ENCODE measurements at places on chromosomes 3 and 15. TPM values are rescaled to one million over a fixed set of nuclear protein-coding genes. Genes with fewer than 3 reads are reported as not detected.

PCLAF gene
- 110 TPM for total RNA-seq

- peaks cover 34% of the 10 kb centered on the region for H3K27me3 ChIP-seq
- H3K27ac ChIP-seq: no peak overlapping the region
- DNase-seq: no peak
- H3K4me3 ChIP-seq: no peak overlapping the region
Measured at GRCh38 chr3:123457841-123458240, 9.0 kb upstream of the ADCY5 start.

- no peak overlapping the region for H3K4me3 ChIP-seq
- DNase-seq: no peak
- H3K4me1 ChIP-seq: no peaks in the 10 kb centered on the region
- no peak overlapping the region for H3K27ac ChIP-seq
- H3K36me3 ChIP-seq: peaks cover 50% of the 10 kb centered on the region
Measured at GRCh38 chr3:53120336-53120735, 9.9 kb downstream of the RFT1 start.

- no peak for DNase-seq
- H3K27me3 ChIP-seq: no peaks in the 10 kb centered on the region
- H3K27ac ChIP-seq: no peak overlapping the region
- no peak overlapping the region for H3K4me3 ChIP-seq
- H3K36me3 ChIP-seq: no peaks in the 10 kb centered on the region
Measured at GRCh38 chr3:73966733-73967132, 342.0 kb upstream of the PDZRN3 start.

GRCh38 chr3:182294696-182295095 is 498.6 kb upstream of the ATP11B start:
- H3K4me3 ChIP-seq: no peak overlapping the region
- H3K27me3 ChIP-seq: no peaks in the 10 kb centered on the region
- H3K27ac ChIP-seq: no peak overlapping the region
- H3K4me1 ChIP-seq: no peaks in the 10 kb centered on the region
- no peaks in the 10 kb centered on the region for H3K36me3 ChIP-seq

GRCh38 chr3:46867550-46867898 is 4.3 kb upstream of the MYL3 start:
- H3K27ac ChIP-seq: no peak overlapping the region
- peaks cover 7% of the 10 kb centered on the region for H3K27me3 ChIP-seq
- DNase-seq: no peak
- no peak overlapping the region for H3K4me3 ChIP-seq
- no peaks in the 10 kb centered on the region for H3K36me3 ChIP-seq

Measured in activated CD4-positive, alpha-beta memory T cell treated with anti-CD3 and anti-CD28 coated beads, Interleukin-2, amount 10 ng/mL, durations not matched to agents 7 days and 5 days (primary cell).